ENCODE measurements at places on chromosomes 3 and 15. TPM values are rescaled to one million over a fixed set of nuclear protein-coding genes. Genes with fewer than 3 reads are reported as not detected.

LMAN1L gene
- total RNA-seq = not detected

- H3K4me1 ChIP-seq = peaks cover 5% of the 10 kb centered on the region
- no peak for DNase-seq
- no peak overlapping the region for H3K27ac ChIP-seq
- H3K27me3 ChIP-seq = no peaks in the 10 kb centered on the region
- no peaks in the 10 kb centered on the region for H3K36me3 ChIP-seq
- no peak overlapping the region for H3K4me3 ChIP-seq
Observed at GRCh38 chr15:47570881-47571640, 146.2 kb upstream of the SEMA6D start.

DNA sequence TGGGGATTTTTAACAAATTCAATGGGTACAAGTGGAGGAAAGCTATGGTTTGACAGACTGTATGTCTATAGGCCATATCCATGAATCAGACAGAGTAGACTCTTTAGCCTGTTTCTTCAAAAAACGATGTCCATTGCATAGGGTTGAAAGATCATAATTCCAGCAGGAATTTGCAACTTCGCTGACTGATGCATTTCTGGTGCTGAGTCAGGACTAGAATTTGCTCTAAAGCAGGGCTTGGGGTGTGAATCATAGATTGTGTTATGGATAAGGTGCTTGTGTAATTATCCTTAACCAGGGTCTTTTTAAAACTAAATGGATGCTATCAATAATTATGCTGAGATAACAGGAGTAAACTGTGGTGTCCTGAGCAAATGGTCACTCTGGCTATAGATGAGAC lies 200.4 kb upstream of the TBC1D5 start:
- H3K27me3 ChIP-seq = no peaks in the 10 kb centered on the region
- no peak overlapping the region for H3K4me3 ChIP-seq
- peaks cover 5% of the 10 kb centered on the region for H3K4me1 ChIP-seq
- peak; percentile 9 for DNase-seq

EFL1 gene
- total RNA-seq = 44.7 TPM

DNA sequence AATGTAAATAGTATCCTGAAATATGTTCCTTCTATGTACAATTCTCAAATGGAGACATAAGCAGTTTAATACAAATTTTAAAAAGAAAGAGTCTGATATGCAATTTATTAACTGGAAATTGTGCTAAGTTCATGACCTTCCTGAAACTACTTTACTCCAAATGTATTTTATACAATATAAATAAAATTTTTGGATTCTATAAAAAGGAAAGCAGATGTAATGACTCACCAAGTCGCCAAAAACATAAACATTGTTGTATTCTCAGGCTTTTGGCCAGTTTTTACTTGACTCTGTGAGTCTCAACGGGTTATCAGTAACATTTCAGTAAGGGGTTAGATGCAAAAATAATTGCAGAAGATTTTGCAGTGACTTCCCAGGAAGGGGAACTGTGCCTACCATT lies 948.2 kb downstream of the EPHA3 start:
- no peak overlapping the region for H3K27ac ChIP-seq
- H3K36me3 ChIP-seq = no peaks in the 10 kb centered on the region
- H3K4me1 ChIP-seq = no peaks in the 10 kb centered on the region
- DNase-seq = peak; percentile 45
- H3K27me3 ChIP-seq = no peaks in the 10 kb centered on the region
- H3K4me3 ChIP-seq = no peak overlapping the region

DNA sequence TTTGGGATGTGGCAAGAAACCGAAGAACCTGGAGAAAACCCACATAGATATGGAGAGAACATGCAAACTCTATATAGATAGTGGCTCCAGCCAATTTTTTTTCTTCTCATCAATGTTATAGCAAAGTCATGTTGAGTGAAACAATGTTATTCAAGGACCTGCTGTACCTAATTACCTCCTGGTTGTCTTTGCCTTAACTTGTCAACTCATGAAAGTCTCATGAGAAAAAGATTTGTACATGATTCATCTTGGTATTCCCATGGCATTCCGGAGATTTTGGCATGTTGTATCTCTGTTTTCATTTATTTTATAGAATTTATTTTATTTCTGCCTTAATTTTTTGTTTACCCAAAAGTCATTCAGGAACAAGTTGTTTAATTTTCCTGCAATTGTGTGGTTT lies 303.8 kb upstream of the CDIN1 start:
- no peaks in the 10 kb centered on the region for H3K4me1 ChIP-seq
- H3K36me3 ChIP-seq = no peaks in the 10 kb centered on the region
- DNase-seq = no peak
- no peak overlapping the region for H3K4me3 ChIP-seq
- H3K27me3 ChIP-seq = no peaks in the 10 kb centered on the region

- H3K27ac ChIP-seq = no peak overlapping the region
- no peaks in the 10 kb centered on the region for H3K36me3 ChIP-seq
- no peak for DNase-seq
- no peaks in the 10 kb centered on the region for H3K27me3 ChIP-seq
Observed at GRCh38 chr3:164095279-164095678, 983.0 kb downstream of the SI start.

DNA sequence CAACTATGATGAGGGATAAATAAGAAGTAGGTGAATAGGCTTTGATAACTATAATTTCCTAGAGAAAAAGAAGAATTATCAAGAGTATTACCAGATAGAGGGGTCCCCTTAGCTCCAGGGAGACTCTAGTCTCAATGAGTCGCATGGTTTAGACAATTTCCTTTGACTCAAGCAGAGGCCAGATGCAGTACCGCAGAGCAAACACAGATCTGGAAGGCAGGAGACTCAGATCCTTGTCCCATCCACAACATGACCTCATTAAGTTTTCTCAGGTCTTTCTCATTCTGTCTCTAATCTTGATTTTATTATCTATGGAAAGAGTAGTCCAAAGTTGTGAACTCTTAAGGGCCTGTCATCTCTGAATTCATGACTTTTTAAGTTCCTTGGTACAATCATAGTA lies 987.9 kb downstream of the NTRK3 start:
- no peak for DNase-seq
- H3K4me1 ChIP-seq = peaks cover 22% of the 10 kb centered on the region
- no peak overlapping the region for H3K4me3 ChIP-seq
- peak overlapping the region; percentile 40 for H3K27ac ChIP-seq
- H3K36me3 ChIP-seq = no peaks in the 10 kb centered on the region

GRCh38 chr3:13545952-13546454 lies 2.9 kb upstream of the FBLN2 start:
- no peak overlapping the region for H3K4me3 ChIP-seq
- H3K4me1 ChIP-seq = peaks cover 33% of the 10 kb centered on the region
- no peaks in the 10 kb centered on the region for H3K36me3 ChIP-seq
- no peak for DNase-seq

GRCh38 chr3:43769885-43770425 lies 79.2 kb downstream of the ABHD5 start:
- no peaks in the 10 kb centered on the region for H3K27me3 ChIP-seq
- H3K27ac ChIP-seq = no peak overlapping the region
- H3K4me1 ChIP-seq = peaks cover 56% of the 10 kb centered on the region
- peak overlapping the region; percentile 58 for H3K4me3 ChIP-seq

- DNase-seq = no peak
- H3K27ac ChIP-seq = no peak overlapping the region
- H3K36me3 ChIP-seq = no peaks in the 10 kb centered on the region
- H3K4me1 ChIP-seq = no peaks in the 10 kb centered on the region
- peaks cover 12% of the 10 kb centered on the region for H3K27me3 ChIP-seq
- H3K4me3 ChIP-seq = no peak overlapping the region
Observed at GRCh38 chr3:38985581-38985980, 66.2 kb downstream of the SCN11A start.

GRCh38 chr15:69845159-69845558 lies 252.6 kb downstream of the TLE3 start:
- no peaks in the 10 kb centered on the region for H3K4me1 ChIP-seq
- no peak for DNase-seq
- H3K36me3 ChIP-seq = peaks cover 12% of the 10 kb centered on the region

HTR3E gene
- not detected for total RNA-seq

DNA sequence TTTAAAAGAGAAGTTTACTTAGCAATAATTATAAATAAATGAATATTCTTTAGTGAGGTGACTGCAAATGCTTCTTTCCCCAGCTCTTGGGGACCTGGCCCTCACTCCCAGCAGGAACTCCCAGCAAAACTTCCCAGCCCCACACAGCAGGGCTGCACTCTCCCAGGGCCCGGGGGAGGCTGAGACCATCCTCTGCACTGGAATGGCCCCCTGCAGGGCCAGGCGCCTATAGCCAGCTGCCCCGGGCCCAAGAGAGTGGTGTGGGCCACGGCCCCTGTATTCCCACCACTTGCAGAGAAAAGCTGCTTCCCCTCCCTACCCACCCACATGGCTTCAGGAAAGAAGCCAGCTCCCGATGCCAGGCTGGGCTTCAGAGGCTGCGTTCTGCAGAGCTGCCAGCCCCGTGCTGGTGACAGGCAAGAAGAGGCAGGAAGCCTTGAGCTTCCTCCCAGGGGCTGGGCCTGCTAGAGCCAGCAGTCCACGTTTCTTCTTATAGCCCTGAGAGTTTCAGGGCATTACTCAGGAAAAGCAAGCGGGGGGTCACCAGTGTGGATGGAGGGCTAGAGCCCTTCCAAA lies 20.0 kb downstream of the IDH2 start:
- no peak overlapping the region for H3K4me3 ChIP-seq
- no peaks in the 10 kb centered on the region for H3K27me3 ChIP-seq
- H3K4me1 ChIP-seq = no peaks in the 10 kb centered on the region

AGTR1 gene
- not detected for total RNA-seq

WDR49 gene
- total RNA-seq = 0.54 TPM

SLC41A3 gene
- 34.9 TPM for total RNA-seq

C3orf49 gene
- total RNA-seq = not detected

ROBO2 gene
- not detected for total RNA-seq
